ENCODE measurements at places on chromosomes 7 and 10.

DNA sequence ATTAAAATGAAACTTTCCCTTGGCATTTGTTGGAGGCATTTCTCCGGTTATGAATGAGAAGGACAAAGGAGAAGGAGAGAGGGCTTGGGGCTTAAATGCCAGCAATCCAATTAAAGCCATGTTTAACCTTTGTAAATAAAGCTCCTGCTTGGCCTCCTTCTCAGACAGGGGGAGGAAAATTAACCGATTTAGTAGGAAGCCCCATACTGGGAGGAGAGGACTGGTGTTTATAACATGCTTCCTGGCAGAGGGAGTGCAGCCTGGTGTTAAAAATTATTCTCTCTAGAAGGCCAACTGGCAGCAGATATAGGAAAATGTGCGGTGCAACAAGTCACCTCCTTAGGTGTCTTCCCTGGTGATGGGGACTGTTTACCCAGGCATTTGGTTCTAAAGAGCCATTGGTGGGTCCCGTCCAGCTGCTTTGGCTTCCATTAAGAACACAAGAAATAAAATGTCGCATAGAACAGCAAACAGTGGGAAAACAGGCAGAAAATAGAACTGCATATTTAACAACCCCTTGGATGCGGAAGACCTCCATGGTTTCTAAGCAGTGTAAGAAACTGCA lies 846.5 kb downstream of the TYW1 start:
- DNase-seq, result no peak

DNA sequence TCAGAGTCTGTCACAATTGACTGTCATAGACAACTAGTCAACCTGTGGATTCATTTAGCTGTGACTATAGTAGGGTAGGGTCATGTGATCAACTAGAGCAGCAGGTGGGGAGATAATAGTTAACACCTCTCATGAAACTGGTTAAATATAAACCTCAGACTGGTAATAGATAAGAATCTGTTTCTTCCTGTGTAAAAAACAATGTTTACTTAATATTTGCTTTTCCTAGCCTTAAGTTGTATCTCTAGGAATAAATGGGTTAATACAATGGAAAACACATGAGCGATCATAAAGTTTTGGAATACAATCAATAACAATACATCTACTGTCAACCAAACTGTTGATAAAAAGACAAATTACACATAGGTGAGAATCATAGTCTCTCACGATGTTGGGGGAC lies 43.4 kb upstream of the ITGB8 start:
- no peak for DNase-seq

GRCh38 chr7:118590107-118590506 lies 365.6 kb downstream of the ANKRD7 start:
- no peak for DNase-seq

DNA sequence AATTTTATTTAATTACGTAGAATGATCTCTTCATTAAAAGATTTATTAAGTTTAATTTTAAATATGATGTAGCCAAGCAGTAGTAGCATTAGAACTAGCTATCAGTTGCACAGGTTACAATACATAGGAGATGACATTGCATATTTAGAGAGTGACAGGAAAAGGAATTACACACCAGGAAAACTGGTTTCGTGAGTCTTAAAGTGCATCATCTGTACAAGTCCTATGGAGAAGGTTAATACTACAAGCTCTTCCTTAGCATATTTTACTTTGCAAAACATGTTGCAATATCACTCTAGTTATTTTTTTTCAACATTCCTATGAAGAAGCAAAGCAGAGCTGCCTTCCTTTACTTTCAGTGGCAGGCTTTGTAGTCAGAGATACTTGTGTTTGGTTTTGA lies 20.2 kb upstream of the SEM1 start:
- DNase-seq, result no peak

DNA sequence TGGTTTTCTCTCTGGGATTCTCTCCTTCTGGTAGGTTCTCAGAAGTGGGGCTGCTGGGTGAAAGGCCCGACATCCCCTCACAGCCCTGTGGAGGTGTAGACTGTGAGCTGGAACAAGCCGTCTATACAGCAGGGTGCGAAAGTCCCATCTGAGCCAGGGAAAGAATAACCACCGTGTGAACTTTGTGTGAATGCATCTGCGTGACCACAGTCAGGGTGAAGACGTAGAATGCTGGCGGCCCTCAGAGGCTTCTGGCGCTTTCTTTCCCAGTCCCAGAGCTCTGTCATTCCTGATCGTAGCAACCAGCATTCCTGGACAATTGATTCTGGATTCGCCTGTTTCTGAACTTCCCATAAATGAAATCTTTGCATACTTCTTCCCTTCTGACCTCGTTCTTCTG lies 30.0 kb downstream of the ELFN1 start:
- no peak for DNase-seq

GRCh38 chr10:80751940-80752339 lies 214.2 kb downstream of the SH2D4B start:
- no peak for DNase-seq

GRCh38 chr10:86349940-86350630 lies 16.5 kb downstream of the GRID1 start:
- no peak for DNase-seq

- DNase-seq, result no peak
Observed at GRCh38 chr7:154789404-154789803, 213.5 kb downstream of the PAXIP1 start.

- DNase-seq, result no peak
Observed at GRCh38 chr7:8413600-8413999, 19.8 kb upstream of the NXPH1 start.

GRCh38 chr10:99450156-99450555 lies 19.7 kb upstream of the GOT1 start:
- DNase-seq, result no peak

GRCh38 chr7:132666071-132666773 lies 90.0 kb upstream of the PLXNA4 start:
- peak; percentile 36 for DNase-seq
